T47D (cell line): ENCODE measurements at places on chromosomes 16 and 17.
A peak's percentile ranks its signal among the peaks of the same experiment; 100 is the strongest.

GRCh38 chr16:3909791-3910583 lies 29.5 kb upstream of the CREBBP start:
- DNase-seq, result no peak

- DNase-seq, result peak; percentile 73
Observed at GRCh38 chr17:37570527-37571093, 38.6 kb downstream of the SYNRG start.

- no peak for DNase-seq
Observed at GRCh38 chr16:25030420-25031131, 15.4 kb upstream of the ARHGAP17 start.

- DNase-seq, result no peak
Observed at GRCh38 chr17:13067629-13068303, 49.9 kb upstream of the ELAC2 start.

DNA sequence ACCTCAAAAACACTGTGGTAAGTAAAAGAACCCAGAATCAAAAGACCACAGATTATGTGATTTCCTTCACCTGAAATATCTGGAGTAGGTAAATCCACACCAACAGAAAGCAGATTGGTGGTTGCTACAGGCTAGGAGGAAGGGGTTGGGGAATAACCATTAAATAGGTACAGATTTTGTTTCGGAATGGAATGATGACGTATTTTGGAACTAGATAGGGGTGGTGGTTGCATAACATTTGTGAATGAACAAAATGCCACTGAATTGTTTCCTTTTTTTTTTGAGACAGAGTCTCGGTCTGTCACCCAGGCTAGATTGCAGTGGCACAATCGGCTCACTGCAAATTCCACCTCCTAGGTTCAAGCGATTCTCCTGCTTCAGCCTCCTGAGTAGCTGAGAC lies 100.9 kb upstream of the RBFOX1 start:
- DNase-seq, result no peak

DNA sequence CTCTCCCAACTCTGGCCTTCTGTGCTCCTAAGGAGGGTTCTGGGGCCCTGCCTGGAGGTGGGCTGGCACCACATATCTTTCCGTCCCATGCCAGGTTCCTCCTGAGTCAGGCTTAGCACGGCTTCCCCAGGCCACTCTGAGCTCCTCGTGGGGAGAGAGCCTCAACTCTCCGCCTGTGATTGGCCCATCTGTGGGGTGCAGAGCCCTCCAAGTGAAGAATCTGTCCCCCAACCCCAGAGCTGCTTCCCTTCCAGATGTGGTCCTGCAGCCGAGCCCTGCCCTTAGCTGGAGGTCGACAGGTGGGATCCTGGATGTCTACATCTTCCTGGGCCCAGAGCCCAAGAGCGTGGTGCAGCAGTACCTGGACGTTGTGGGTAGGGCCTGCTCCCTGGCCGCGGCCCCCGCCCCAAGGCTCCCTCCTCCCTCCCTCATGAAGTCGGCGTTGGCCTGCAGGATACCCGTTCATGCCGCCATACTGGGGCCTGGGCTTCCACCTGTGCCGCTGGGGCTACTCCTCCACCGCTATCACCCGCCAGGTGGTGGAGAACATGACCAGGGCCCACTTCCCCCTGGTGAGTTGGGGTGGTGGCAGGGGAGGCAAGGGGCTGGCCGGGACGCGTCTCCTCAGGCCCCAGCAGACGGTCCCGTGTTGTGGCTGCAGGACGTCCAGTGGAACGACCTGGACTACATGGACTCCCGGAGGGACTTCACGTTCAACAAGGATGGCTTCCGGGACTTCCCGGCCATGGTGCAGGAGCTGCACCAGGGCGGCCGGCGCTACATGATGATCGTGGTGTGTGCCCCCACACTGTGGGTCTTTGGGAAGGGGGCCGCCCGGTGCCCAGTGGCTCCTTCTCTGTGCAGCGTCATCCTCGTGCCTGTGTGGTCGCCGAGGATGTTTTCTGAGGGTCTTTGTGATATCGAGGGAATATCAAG lies 6.9 kb downstream of the GAA start:
- DNase-seq, result no peak

- DNase-seq, result no peak
Observed at GRCh38 chr16:75579281-75579834, 13.2 kb downstream of the GABARAPL2 start.

DNA sequence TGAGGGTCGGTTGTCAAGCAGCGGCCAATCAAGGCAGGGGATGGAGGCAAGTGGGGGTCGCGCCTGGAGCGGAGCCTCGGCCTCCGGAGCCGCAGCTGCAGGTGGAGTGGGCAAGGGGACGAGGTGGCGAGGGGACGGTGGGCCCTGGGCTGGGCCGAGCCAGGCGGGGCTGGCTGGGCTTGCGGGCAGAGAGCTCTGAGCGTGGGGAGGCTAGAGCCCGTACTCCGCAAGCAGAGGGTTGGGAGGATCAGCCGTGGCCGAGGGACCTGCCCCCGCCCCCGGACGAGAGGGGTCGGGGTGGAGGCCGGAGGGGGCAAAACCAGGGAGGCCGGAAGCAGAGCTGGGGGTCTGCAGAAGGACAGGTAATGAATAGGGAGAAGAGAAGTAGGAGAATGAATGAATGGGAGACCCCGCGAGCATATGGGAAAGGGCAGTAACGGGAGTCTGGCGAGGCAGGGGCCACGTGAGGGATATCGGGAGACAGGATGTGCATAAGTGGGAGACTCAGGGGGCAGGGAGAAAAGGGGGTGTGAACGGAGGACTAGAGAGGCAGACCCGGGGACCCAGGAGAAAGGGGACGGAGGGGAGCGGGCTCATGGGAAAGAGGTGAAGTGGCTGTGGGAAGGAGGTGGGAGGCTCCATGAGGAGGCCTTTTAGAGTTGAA lies at the start of gene KATNB1:
Gene KATNB1, plus strand, starts transcription at position 16 of the 664 bp plus-strand sequence. CDS start 1,474 bp downstream, outside the sequence.
- no peak for DNase-seq

GRCh38 chr17:7825206-7825990 lies 8.6 kb upstream of the KDM6B start:
- DNase-seq, result no peak

GRCh38 chr17:58344047-58344790 lies 7.8 kb downstream of the SUPT4H1 start:
- DNase-seq, result no peak

DNA sequence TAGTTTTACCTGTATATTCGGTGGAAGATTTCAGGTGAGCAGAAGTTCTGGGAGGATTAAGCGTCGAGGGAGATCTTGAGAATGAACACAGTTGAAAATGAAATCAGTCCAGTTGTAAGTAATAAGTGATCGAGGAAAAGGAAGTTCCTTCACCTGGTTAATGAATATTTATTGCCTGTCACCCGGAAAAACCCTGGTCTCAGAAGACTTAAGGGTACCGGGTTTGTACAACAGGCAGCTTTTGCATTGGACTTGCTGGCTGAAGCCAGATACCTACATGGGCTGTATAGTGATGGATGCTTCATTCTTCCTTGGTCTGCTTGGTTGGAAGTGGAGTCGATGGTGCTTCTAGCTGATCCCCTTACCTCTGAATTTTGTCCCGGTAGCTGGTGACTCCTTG lies 72.7 kb downstream of the PRKCA start:
- DNase-seq, result no peak

- DNase-seq, result no peak
Observed at GRCh38 chr17:75508931-75509361, 6.4 kb downstream of the CASKIN2 start.

GRCh38 chr17:43368740-43369506 lies 29.9 kb upstream of the ARL4D start:
- DNase-seq, result peak; percentile 94

DNA sequence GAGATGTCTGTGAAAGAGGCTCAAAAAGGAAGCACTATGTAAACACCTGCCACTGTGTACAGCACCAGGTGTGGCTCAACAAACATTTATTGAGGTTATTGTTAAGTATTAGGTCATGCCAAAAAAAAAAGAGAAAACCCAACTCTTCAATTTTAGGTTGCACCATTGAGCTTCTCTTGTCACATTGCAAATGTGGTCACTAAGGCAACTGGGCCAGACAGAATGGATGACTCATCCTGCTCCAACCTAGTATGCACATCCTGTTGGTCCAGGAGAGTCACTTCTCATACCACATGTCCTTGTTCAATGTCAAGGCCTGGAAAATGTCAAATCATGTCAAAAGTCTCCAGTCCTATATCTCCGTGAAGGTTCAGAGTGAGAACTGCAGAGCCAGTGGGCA lies 25.0 kb downstream of the HOXB1 start:
- DNase-seq, result peak; percentile 87

GRCh38 chr17:9410301-9410700 lies 165.3 kb downstream of the STX8 start:
- DNase-seq, result no peak

- no peak for DNase-seq
Observed at GRCh38 chr17:3695723-3696411, at the start of gene P2RX5. P2RX5 (minus strand) TSS chr17:3696155; CDS start chr17:3696005, 150 bp downstream.

DNA sequence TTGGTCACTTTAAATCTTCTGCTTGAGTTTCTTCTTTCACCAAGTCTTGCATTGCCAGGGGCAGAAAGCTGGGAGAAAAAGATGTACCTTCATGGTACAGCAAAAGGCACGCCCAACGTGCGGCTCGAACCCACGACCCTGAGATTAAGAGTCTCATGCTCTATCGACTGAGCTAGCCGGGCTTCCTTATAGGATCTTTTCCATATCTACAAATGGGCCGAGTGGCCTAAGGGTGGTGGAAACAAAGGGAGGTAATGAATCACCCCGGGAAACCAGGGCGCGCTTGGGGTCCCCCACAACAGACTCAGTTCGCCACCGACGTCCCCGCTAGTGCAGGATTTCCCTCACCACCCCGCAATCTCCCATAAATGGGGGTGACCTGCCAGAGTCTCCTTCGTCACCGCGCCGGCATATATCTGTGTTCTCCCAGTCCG lies 7.5 kb upstream of the OR1F1 start:
- DNase-seq, result no peak

DNA sequence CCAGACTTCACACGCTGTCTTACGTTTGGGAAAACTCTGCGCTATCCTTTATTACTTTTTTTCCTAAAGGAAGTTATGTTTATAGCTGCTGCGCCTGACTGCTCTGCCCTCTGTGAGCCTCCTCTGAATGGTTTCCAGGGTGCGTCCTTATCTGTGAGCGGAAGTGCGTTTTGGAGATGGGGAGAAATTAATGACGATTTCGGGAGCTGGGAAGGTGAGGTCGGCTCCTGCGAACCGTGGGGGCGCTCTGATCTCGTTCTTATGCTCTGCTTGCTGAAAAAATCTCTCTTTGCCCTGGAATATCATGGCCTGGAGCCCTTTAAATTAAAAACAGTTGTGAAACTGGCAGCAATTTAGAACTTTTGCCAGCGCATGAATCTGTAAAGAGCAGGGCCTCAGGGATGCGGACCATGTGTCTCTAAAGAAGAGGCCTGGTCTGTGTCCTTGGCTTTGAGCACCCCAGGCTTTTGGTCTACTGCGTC lies 135.7 kb upstream of the ZFHX3 start:
- no peak for DNase-seq

DNA sequence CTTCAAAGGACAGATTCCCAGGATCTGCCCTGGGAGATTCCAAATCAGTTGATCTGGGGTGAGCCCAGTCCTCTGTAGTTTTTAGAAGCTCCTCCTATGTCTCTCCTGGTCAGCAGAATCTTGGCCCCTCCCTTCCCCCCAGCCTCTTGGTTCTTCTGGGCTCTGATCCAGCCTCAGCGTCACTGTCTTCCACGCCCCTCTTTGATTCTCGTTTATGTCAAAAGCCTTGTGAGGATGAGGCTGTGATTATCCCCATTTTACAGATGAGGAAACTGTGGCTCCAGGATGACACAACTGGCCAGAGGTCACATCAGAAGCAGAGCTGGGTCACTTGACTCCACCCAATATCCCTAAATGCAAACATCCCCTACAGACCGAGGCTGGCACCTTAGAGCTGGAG lies 840 bp upstream of the CDH5 start:
- no peak for DNase-seq

- no peak for DNase-seq
Observed at GRCh38 chr17:36941265-36942010, 4.2 kb downstream of the LHX1 start.

DNA sequence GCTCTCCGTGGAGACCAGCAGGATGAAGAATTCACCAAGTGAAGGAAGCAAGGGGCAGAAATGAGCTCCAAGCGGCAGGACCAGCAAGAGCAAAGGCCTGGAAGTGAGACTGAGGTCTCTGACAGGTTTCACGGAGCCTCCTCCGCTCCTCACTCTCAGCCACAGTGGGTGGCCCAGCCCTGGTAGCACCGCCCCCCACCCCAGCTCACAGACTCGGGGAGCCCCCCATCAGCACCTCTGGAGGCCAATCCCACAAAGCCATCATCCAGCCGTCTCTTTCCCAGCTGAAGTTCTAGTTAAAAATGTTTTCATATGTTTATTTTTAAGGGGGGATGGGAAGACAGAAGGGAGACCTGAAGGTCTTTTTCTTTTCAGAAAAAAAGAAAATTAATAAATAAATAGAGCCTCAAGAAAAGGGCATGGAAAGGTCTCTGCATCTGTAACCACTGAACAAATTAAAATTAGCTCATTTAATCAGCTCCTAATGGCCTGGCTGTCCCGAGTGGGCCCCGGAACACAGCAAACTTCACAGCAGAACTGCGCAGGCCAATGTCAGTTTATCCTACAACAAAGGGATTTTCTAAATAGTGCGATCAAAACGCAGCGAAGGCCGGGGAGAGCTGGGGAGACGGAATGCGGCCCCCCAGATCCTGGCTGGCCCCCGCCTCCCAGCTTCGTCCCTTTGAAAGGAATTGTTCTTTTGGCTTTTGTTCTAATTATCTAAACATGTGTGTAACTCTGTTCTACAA lies 190.3 kb downstream of the ZNF423 start:
- DNase-seq, result no peak

- no peak for DNase-seq
Observed at GRCh38 chr17:57752031-57752905, 7.2 kb upstream of the CCDC182 start.

GRCh38 chr17:77529328-77529650 lies 388.5 kb downstream of the SEC14L1 start:
- DNase-seq, result no peak

DNA sequence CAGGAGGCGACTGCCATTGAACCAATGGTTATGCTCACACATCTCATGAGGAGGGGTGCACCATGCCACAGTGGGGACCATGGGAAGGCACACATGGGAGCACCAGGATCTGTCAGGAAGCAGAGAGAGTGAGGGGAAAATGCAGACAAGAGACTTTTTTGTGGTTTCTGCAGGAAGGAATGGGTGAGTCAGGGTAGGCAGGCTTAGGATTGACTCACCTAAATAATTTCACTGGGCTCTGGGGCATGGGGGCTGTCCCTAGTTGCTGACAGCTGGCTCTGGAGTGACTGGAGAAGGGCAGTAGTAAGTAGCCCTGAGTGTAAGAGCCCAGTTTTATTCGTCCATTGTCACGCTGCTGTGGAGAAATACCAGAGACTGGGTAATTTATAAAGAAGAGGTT lies 202.4 kb downstream of the AXIN2 start:
- no peak for DNase-seq

DNA sequence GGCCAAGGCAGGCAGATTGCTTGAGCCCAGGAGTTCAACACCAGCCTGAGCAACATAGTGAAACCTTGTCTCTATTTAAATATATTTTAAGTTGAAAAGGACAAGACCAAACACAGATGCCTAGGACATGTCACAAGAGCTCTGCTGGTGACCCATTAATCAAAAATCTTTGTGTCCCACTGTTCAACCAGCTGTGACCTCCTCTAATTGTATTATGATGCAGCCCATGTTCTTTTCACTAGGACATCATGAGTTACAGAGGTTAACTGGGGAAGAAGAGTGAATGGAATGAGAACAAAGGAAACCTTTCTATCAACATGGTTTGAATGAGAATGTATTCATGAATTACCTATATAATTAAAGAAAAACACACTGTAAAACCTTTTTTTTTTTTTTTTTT lies 7.0 kb downstream of the EFTUD2 start:
- no peak for DNase-seq

GRCh38 chr16:31876951-31877828 lies 3.6 kb downstream of the ZNF267 start:
- no peak for DNase-seq

GRCh38 chr16:58481931-58482330 lies 18.0 kb upstream of the NDRG4 start:
- DNase-seq, result no peak
